ENCODE measurements at places on chromosomes 1 and 21.

DNA sequence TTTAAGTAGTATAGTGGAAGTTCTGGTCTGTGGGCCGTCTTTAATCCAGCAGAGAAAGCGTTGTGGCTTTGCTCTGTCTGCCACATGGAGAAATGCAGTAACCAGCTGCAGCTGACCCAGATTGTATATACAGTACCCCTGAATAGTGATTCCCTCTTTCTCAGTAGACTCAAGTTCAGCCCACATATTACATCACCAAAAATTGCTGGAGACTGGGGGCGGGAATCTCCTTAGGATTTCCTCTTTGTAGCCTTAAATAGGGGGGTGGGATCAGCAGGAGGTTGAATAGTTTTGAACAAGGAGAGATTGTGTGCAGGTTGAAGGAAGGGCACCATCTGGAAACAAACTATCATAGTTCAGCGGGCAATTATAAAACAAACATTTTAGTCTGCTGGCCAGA is at the start of gene ANGPTL1:
TSS of gene ANGPTL1 (minus strand) at position 134 of the 400 bp plus-strand sequence. CDS start 5,301 bp downstream, outside the sequence.
- no peak for DNase-seq

GRCh38 chr1:172955161-172955815 is 95.5 kb downstream of the TNFSF18 start:
- no peak for DNase-seq

DNA sequence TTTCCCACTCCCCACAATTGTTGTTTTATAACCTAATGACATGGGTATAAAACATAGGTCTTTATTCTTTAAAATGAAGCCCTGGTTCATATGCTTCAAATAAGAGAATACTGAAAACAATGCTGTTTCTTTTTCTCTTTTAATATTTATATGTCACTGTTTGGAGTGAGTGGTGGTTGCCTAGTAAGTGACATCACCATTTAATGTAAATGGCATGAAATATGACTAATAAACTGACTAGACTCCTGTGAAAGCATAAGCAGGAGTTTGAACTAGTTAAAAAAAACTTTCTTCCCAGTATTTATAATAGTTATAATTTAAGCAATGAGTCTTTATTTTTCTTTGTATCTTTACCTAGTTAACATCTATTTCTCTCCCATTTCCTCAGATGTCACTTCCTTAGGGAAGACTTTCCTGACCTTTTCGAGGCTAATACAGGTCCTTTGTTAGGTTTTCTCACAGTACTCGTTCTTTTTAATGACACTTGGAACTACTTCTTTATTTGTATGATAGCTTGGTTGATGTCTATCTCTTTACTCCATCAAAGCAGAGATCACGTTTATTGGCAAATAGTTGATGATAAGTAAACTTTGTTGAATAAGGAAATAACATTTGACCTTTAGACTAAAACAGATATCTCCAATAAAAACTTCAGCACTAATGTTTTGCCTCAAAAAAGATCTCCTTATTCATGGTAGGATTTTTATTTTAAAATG is 105.4 kb upstream of the PDC start:
- DNase-seq: no peak

DNA sequence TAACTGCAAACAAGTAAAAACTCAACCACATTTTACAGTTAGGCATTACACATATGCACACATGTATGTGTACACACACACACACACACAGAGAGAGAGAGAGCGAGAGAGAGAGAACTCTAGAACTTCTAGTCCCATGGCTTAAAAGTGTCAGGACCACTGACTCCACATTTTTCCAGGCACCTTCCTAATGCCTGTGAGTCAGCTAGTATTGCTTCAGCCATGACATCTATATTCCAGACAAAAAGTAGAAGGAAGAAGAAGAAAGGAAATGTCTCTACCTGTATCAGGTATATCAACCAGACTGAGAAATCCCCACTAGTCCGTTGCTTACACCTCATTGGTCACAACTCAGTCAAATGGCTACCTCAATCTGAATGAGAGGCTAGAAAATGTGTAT is 31.9 kb upstream of the TACSTD2 start:
- no peak for DNase-seq

DNA sequence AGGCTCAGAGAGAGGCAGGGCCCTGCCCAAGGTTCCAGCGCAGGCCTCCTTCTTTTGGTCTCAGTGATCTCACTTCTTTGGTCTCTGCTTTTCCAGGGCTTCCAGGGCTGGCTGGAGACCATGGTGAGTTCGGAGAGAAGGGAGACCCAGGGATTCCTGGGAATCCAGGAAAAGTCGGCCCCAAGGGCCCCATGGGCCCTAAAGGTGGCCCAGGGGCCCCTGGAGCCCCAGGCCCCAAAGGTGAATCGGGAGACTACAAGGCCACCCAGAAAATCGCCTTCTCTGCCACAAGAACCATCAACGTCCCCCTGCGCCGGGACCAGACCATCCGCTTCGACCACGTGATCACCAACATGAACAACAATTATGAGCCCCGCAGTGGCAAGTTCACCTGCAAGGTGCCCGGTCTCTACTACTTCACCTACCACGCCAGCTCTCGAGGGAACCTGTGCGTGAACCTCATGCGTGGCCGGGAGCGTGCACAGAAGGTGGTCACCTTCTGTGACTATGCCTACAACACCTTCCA is 7.7 kb downstream of the C1QB start:
- DNase-seq: no peak

GRCh38 chr1:115215703-115216521 is 122.1 kb downstream of the NGF start:
- DNase-seq: no peak

Measured in hematopoietic multipotent progenitor cell treated with erythropoietin and hydrocortisone succinate and interleukin-3 and kit ligand, for 15 days (in vitro differentiated cells).